Activated T-helper 17 cell treated with anti-CD3 and anti-CD28 coated beads, Interleukin-2, amount 50 U/mL, for 72 hours (primary cell): ENCODE measurements at places on chromosomes 12 and 14. TPM values are rescaled to one million over a fixed set of nuclear protein-coding genes. Genes with fewer than 3 reads are reported as not detected.

The LRTM2 gene
- total RNA-seq, result not detected

The OAS3 gene
- total RNA-seq, result 41.7 TPM

The SLC16A7 gene
- total RNA-seq, result 29.9 TPM

The AGAP2 gene
- 34.9 TPM for total RNA-seq

The OAS2 gene
- 44.6 TPM for total RNA-seq

The MYL2 gene
- not detected for total RNA-seq

The CYP27B1 gene
- total RNA-seq, result 14.4 TPM

The AKAP3 gene
- total RNA-seq, result 1.6 TPM
